ENCODE measurements at places on chromosomes 6 and 20. TPM values are rescaled to one million over a fixed set of nuclear protein-coding genes. Genes with fewer than 3 reads are reported as not detected.

The EYA2 gene
- total RNA-seq, result 1.6 TPM

The MRAP2 gene
- total RNA-seq, result 1.3 TPM

The KCNQ5 gene
- 0.47 TPM for total RNA-seq

The VIP gene
- 0.91 TPM for total RNA-seq

The PRKN gene
- 24.9 TPM for total RNA-seq

The UNC5CL gene
- 0.46 TPM for total RNA-seq

The SPDEF gene
- not detected for total RNA-seq

The SKIC2 gene
- 36.8 TPM for total RNA-seq

The TCF21 gene
- total RNA-seq, result 25.4 TPM

The ZNF292 gene
- total RNA-seq, result 50.2 TPM

The OR2H1 gene
- total RNA-seq, result not detected

The TUBE1 gene
- 27.6 TPM for total RNA-seq

The RAB44 gene
- total RNA-seq, result not detected

The PHIP gene
- 19.2 TPM for total RNA-seq

DNA sequence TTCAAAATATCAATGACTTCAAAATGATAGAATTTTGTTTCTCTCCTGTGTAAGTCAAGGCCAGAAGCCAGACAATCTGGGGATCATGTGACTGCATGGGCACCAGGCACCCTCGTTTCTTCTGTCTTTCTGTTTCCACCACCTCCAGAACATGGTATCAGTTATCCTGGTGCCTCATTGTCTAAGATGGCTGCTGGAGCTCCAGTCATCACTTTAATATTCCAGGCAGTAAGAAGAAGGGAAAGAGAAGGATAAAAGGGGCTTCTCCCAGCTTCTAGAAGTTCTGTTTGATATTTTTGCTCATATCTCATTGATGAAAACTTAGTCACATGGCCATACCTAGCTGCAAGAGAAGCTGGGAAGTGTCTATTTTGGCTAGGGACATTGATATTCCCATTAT, 25.7 kb downstream of the ZNF341 start:
- no peak for DNase-seq

- no peak for DNase-seq
These were observed 492.5 kb upstream of the FLRT3 start for GRCh38 chr20:14829906-14830305.

GRCh38 chr6:139926711-139927110, 552.3 kb upstream of the CITED2 start:
- no peak for DNase-seq

- DNase-seq, result no peak
These were observed 16.3 kb downstream of the LRRC1 start for GRCh38 chr6:53811082-53811481.

DNA sequence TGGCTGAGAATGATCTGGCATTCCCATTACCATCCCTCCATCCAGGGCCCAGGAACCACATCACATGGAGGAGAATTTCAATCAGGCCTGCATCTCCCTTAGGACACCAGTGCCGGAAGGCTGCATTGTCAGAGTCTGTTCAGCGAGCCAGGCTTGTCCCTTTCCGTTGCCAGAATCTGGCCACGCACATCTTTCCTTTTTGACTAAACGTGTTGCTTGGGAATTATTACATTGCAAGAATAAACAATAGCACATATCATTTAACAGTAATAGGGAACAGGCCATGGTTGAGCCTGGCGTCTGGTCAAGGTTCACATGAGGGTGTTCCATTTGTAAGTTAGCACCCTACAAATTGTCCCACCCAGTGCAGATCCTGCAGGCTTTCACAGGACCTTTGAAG, 42.8 kb downstream of the SOBP start:
- DNase-seq, result peak; percentile 44

- DNase-seq, result no peak
These were observed 381.9 kb upstream of the ARID1B start for GRCh38 chr6:156395276-156395675.

- no peak for DNase-seq
These were observed 140.9 kb downstream of the GJA10 start for GRCh38 chr6:90035047-90035723.

- no peak for DNase-seq
These were observed 187.7 kb downstream of the AIG1 start for GRCh38 chr6:143248359-143248758.

- DNase-seq, result no peak
These were observed 170.2 kb downstream of the HAO1 start for GRCh38 chr20:7770046-7770445.

DNA sequence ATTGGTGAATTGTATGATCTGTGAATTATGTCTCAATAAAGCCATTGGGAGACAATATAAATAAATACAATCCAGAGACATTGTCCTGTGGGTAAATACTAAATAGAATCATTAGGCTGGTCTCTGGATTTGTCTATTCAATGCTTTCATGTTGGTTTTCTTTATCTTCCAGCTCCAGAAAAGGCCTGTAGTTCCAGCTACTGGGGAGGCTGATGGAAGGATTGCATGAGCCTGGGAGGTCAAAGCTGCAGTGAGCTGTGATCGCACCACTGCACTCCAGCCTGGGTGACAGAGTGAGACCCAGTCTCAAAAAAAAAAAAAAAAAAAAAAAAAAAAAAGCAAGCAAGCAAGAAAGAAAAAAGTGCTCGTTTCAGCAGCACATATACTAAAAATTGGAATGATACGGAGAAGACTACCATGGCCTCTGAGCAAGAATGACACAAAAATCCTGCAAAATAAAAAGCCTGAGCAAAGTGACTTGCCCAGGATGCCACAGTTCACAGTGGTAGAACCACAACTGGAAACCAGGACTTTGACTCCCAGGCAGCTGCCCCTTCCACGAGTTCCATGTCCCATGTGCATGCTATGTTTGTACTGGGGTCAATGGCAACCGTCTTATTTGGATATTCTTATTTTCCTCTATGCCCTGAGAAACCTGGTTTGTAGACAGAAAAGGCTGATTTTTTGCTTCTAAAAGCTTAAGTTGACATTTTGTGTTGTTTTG, 33.6 kb upstream of the GMPR start:
- no peak for DNase-seq

DNA sequence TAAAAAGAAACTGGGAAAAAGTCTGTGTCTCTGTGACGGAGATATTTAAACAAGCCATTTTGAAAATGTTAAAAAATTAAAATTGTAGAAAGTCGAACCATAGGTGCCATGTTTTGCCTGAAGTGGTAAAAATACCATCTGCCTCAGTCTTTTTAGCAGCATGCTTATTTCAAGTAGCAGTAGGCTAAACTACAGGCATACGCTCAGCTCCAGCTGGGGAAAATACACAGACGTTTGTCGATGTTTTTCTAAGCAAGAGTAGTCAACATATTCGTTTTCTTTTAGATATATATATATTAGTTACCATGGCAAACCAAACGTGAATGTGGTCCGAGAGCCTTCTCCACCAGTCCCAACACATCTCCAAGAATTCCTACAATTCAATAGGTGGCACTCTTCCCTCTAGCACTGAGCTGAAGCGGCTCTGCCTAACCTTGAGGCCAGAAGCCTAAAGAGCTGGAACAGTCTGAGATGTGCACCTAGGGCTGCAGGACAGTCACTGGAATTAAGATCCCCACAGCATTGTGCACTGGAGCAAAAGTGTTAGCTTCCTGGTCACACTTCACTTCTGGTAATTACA, 70.2 kb upstream of the BEND3 start:
- DNase-seq, result no peak

- DNase-seq, result peak; percentile 35
These were observed 5.5 kb downstream of the E2F1 start for GRCh38 chr20:33680686-33681085.

DNA sequence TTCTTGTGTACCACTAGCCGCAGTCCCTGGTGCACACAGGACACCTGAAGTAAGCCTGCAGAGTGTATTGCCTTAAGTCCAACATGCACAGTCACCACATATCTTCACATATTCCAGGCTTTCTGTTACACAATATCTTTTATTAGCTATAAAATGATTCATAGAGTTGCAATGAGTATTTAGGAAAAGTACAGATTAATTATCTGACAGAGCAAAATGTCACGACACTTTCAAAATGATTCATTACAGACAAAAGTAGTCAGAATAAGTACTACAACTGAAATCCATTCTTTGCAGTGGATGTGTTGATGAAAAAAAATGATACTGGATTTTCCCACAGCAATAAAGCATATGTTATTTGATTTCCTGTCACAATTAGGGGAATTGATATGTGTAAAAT, 199.5 kb upstream of the ASCC3 start:
- DNase-seq, result no peak

- no peak for DNase-seq
These were observed 176.3 kb downstream of the BACH2 start for GRCh38 chr6:90120327-90120726.

- peak; percentile 58 for DNase-seq
These were observed 42.0 kb upstream of the LY86 start for GRCh38 chr6:6546318-6547109.

GRCh38 chr6:53020005-53020744, 25.1 kb upstream of the GSTA4 start:
- no peak for DNase-seq

GRCh38 chr20:53657279-53657678, 63.6 kb upstream of the ZNF217 start:
- no peak for DNase-seq

Data from right cardiac atrium (tissue), 5 donors.